ENCODE measurements at places on chromosomes 7 and 10. TPM values are rescaled to one million over a fixed set of nuclear protein-coding genes. Genes with fewer than 3 reads are reported as not detected.

Gene CYP2C19
- not detected for total RNA-seq

Gene SEMA4G
- total RNA-seq = 15.3 TPM

Gene ABHD11
- total RNA-seq = 10.7 TPM

Gene CCDC146
- 26.4 TPM for total RNA-seq

Gene EIF5AL1
- 0.09 TPM for total RNA-seq

Gene ITIH5
- total RNA-seq = 34.9 TPM

Gene OPN1SW
- not detected for total RNA-seq

Gene CDC14C
- 0.18 TPM for total RNA-seq

DNA sequence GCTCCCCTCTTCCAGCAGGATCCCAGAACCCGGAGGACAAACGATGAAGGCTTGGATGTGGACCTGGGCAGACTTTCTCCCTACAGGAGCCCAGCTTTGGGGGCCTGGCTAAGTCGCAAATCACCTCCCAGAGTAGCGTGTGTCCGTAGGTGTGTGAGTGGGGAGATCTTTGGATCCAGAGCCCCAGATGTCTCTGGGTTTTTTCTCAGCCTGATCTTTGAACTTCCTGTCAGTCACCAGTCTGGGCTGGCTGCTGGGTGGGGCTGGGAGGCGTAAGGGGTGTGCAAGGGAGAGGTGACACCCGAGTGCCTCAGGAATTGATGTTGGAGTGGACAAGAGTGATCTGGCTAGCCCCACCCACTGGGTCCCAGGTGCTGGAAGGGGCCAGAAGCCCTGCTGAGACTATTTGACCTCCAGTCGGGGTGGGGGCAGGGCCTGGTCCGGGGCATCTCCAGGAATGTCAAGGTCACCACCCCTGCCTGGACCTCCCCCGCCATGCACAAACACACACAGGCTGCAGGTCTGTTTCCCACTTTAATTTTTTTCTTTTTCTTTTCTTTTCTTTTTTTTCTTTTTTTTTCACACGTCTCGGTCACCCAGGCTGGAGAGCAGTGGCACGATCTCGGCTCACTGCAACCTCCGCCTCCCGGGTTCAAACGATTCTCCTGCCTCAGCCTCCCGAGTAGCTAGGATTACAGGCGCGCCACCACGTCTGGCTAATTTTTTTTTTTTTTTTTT, at the start of gene MOGAT3:
Gene MOGAT3, minus strand, starts transcription at position 175 of the 738 bp plus-strand sequence. CDS start 182 bp downstream, outside the sequence.
- no peak for DNase-seq

- DNase-seq = no peak
Measured at GRCh38 chr10:85557706-85558105, 808.9 kb downstream of the GRID1 start.

GRCh38 chr7:22944510-22944909, 69.4 kb downstream of the HYCC1 start:
- DNase-seq = no peak

DNA sequence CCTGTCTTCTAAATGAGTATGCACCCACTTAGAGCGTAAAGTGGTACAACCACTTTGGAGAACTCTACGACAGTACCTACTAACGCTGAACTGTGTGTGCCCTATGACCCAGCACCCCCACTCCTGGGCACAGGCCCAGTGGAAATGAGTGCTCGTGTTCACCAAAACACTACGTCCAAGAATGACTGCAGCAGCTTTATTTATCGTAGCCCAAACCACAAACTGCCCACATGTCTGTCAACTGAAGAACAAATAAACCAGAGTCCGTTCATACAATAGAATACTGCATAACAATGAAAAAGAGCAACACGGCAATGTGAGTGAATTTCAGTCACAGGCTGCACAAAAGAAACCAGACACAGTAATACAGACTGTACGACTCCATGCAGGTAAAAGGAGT, 35.4 kb downstream of the TLL2 start:
- DNase-seq = no peak

DNA sequence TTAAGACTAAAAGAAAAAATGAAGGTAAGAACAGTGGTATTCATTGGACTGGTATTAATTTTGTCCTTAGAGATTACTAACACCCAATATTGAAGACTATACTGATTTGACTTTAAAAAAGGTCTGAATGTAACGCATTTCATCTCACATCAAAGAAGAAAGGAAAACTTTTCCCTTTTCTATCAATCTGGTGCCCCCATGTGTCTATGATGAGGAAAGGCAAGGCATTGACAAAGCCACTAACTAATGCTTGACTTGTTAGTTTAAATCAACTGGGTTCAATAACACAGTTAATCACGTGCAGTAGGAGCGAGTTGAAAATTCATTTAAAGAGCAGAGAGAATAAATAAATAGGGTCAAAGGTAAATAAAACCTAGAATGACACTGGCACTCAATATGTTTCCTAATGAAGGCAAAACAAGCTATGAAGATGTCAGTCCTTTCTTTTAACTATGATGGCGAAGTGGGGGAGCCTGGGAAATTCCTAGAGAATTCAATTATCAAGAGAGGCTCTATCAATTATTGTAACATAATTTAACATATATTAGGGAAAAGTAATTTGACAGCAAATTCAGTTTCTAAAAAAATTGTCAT, 180.9 kb downstream of the ANK3 start:
- no peak for DNase-seq

- DNase-seq = no peak
Measured at GRCh38 chr7:67917437-67917755, 920.8 kb downstream of the TYW1 start.

GRCh38 chr7:45642044-45642443, 67.9 kb downstream of the ADCY1 start:
- no peak for DNase-seq

DNA sequence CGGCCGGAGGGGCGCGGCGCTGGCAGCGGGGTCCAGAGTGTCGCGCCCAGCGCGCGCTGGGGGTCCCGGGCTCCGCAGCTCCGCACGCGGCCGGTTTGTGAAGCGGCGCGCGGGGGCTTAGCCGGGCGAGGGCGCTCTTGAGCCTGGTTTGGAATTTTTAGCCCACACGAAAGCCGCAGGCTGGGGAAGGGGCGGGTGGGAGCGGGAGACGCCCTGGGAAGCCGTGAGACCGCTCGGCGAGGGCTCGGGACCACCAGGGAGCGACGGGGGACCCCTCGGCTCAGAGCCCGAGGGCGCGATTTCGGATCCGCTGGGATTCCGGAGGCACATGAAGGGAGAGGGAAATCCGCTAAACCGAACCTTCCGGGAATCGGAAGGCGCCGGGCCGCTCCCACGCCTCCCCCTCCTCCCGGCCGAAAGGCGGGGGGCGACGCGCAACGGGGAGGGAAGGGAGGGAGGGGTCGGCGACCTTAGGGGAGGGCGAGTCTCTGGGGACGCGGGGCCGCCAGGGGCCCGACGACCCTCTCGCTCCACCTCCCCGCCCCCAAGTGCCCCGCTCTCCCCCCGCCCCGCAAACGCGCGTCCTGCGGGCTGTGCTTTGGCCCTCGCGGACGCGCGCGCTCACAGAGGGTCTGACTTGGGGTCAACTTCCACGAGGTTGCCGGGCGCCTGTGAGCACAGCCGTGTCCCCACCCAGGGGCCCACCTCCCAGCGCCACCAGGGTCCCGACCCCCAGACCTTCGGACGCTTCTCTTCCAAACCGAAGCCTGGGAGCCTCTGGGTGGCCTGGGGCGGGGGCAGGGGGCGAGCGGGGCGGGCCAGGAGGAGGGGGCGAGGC, 5.1 kb upstream of the ELFN1 start:
- DNase-seq = peak; percentile 79

- DNase-seq = peak; percentile 75
Measured at GRCh38 chr7:102933763-102934162, 21.0 kb downstream of the LRRC17 start.

DNA sequence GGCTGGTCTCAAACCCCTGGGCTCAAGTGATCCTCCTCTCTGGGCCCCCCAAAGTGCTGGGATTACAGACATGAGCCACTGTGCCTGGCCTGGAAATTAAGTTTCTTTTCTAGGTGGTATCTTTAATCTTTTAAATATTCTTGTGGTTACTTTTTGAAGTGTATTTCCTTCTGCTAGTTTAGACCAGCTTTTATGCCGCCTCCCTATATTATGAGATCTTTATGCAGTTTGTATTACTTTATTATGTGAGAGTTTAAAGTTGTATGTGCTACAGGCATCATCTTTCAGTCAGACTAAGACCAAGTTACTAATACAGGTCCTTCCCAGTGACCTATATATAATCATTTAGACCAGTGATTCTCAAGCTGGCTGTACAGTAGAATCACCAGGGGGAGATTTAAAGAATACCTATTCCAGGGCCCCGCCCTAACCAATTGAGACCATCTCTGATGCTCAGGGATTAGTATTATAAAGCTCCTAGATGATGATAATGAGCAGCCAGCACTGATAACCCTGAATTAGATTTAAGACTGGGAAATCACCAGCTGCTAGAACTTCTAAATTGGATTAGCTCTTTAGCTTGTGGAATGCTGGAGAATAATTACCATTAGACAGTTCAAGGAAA, 11.3 kb downstream of the INPP5F start:
- DNase-seq = no peak

- no peak for DNase-seq
Measured at GRCh38 chr10:96387161-96387560, 28.4 kb upstream of the OPALIN start.

DNA sequence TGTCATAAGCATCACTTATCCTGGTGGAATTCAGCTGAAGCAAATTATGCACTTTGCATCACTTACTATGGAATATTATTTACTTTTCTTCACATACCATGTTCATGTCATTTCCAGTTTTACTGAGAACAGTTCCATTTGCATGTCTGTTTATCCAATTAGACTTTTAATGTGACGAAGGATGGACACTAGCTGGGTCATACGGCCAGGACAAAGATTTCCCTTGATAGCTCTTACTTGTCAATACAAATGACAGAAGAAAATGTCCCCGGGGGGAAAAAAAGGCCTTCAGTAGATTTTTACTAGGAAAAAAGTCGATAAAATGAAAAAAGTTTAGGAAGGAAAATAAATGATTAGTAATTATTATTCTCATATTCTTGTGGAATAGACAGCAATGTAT, 106.6 kb downstream of the RAPGEF5 start:
- DNase-seq = no peak

DNA sequence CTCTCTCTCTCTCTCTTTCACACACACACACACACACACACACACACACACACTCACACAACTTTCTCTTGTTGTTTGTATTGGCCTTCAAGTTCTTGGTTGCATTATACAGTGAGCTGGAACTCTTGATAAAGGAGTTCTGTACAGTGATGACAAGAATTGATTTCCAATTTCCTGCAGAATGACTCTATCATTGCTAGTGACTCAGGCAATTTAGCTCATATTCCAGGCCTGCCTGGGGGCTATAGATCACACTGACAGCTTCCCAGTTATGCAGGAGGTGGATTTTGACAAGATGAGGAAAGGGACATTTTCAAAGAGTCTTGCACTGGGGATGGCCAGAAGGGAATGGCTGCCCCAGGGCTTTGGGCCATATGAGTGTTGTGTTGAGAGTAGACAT, 508.8 kb downstream of the TYW1 start:
- DNase-seq = no peak

- DNase-seq = no peak
Measured at GRCh38 chr10:64867501-64867962, 1346.3 kb downstream of the REEP3 start.

GRCh38 chr10:84341538-84341856, 13.1 kb downstream of the CCSER2 start:
- no peak for DNase-seq

DNA sequence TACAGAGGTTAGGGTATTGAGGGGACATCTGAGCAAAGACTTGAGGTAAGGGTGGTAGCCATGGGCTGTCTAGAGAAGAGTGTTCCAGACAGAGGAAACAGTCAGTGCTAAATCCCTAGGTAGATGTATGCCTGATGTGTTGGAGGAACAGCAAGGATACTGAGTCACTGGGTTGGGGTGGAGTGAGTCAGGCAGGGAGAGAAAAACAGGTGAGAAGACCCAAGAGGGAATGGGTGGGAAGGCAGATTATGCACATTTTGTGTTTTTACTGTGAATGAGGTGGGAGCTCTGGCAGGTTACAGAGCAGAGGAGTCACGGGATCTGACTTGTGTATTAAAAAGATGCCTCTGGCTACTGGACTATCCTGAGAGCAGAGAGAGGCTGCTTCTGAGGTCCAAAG, 285.0 kb downstream of the CALN1 start:
- DNase-seq = no peak

DNA sequence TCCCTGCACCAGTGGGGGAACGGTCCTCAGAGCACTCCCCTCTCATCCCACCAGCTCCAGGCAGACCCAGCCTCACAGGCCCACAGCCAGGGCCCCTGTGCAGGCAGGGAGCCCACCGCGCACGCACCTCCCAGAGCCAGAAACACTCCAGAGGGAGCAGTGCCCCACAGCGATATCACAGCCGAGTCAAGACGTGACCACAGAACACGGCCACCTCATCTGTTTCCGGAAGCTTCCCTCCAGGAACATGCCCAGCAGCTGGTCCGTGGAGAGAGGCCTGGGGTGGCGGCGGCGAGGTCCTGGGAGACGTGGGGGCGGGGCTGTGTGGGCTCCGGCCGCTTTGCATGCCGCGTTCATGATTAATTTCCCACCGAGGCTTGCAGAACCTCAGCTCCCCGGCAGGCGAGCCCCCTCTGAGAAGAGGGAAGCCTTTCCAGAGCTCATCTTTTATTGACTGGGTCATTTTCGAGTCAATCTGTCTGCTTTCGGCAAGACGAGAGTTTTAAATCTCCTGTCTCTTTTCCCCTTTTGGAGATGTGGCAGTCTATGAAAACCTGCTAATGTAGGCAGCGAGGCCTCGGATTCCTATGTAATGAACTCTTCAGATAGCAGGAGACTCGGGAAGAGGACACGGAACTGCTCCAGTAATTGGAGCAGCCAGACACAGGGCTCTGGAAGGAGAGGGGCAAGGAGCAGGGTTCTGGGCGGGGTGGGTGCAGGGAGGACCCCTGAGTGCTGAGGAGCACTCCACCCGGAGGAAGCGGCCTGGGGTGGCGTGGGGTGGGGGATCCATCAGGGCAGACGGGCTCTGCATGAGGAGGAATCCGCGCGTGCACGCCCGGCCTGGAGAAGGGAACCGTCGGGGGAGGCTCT, 242.8 kb downstream of the ELFN1 start:
- no peak for DNase-seq

Data from sciatic nerve (tissue), 2 donors.